Epithelial cell of umbilical artery (primary cell): ENCODE measurements at places on chromosomes 16 and 17. TPM values are rescaled to one million over a fixed set of nuclear protein-coding genes. Genes with fewer than 3 reads are reported as not detected.

NAA38 gene
- total RNA-seq: 48.9 and 115 TPM in 2 replicates

TLCD2 gene
- total RNA-seq: 0.91 and 0.97 TPM in 2 replicates

KIF2B gene
- not detected in 2 replicates for total RNA-seq

MEIOC gene
- under 0.01 TPM in 1 of 2 replicates, not detected in the other for total RNA-seq

TOM1L1 gene
- total RNA-seq: 5.8 and 23.4 TPM in 2 replicates

DRC3 gene
- total RNA-seq: 0.76 and 0.97 TPM in 2 replicates

KCNH4 gene
- total RNA-seq: not detected in 2 replicates

ASGR1 gene
- 5.5 and 9.1 TPM in 2 replicates for total RNA-seq
